ENCODE measurements at places on chromosomes 2 and 18.

GRCh38 chr2:121018136-121019061 is 266.6 kb downstream of the TFCP2L1 start:
- DNase-seq, result no peak

DNA sequence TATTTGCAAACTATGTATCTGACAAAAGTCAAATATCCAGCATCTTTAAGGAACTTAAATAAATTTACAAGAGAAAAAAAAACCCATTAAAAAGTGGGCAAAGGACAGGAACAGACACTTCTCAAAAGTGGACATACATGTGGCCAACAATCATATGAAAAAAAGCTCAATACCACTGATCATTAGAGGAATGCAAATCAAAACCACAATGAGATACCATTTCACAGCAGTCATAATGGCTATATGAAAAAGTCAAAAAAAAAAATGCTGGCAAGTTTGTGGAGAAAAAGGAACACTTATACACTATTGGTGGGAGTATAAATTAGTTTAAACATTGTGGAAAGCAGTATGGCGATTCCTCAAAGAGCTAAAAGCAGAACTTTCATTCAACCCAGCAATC is 130.3 kb upstream of the LHCGR start:
- no peak for DNase-seq

- no peak for DNase-seq
Observed at GRCh38 chr2:201144101-201145051, 28.4 kb downstream of the CFLAR start.

DNA sequence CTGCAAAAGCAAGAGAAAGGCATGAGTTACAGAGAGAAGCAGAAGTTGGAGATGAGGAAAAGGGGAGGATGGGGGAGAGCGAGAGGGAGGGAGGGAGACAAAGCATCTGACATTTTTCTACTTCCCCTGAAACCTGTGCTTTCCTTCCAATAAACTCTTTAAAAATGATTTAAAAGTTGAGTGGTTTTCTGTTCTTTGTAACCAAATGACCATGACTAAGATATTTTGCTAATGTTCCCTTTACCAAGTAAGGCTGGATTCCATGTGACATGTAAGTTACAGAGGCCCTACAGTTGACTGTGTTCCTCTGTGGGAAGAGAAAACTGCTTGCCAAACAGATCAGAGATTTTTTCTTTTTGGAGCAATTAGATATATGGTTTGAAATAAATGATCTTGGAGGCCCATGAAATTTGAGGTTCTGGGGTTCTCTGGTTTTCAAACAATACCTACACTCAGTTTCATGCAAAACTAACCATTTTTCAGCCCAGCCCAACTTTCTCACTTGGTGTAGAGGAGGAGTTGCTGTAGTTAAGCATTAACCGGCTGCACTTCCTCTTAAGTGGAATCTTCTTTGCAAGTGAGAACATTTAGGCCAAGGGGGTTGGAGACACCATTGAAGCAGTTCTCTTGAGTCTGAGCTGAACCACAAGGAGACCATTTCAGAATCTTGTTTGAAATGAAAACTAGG is 34.5 kb downstream of the INSIG2 start:
- no peak for DNase-seq

Data from kidney capillary endothelial cell (primary cell).